Neural progenitor cell (in vitro differentiated cells): ENCODE measurements at places on chromosomes 16 and 17.

- DNase-seq, result no peak
Measured at GRCh38 chr17:59376506-59376905, 45.1 kb downstream of the YPEL2 start.

DNA sequence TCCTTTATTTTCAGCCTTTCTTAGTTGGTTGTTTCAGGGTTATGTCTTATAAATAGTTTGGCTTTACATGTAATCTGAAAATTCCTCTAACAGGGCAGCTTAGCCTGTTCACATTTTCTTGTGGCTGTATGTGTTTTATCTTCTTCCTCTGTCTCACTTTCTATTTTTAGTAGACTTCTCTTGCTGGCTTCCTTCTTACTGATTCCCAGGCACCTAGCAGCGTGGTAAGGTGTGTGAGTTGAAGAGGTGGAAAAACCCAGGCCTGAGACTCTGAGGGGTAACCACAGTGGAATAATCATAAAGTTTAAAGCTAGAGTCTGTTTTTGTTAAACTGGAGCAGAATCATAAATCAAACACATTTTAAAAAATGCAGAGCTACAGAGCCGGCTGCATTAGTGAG, 190.9 kb downstream of the LGALS9B start:
- no peak for DNase-seq

GRCh38 chr16:2385190-2385836, 43.9 kb upstream of the CCNF start:
- no peak for DNase-seq

GRCh38 chr17:75124041-75124818, 7.3 kb downstream of the NT5C start:
- DNase-seq, result no peak

- no peak for DNase-seq
Measured at GRCh38 chr16:77596261-77596660, 126.1 kb upstream of the NUDT7 start.

DNA sequence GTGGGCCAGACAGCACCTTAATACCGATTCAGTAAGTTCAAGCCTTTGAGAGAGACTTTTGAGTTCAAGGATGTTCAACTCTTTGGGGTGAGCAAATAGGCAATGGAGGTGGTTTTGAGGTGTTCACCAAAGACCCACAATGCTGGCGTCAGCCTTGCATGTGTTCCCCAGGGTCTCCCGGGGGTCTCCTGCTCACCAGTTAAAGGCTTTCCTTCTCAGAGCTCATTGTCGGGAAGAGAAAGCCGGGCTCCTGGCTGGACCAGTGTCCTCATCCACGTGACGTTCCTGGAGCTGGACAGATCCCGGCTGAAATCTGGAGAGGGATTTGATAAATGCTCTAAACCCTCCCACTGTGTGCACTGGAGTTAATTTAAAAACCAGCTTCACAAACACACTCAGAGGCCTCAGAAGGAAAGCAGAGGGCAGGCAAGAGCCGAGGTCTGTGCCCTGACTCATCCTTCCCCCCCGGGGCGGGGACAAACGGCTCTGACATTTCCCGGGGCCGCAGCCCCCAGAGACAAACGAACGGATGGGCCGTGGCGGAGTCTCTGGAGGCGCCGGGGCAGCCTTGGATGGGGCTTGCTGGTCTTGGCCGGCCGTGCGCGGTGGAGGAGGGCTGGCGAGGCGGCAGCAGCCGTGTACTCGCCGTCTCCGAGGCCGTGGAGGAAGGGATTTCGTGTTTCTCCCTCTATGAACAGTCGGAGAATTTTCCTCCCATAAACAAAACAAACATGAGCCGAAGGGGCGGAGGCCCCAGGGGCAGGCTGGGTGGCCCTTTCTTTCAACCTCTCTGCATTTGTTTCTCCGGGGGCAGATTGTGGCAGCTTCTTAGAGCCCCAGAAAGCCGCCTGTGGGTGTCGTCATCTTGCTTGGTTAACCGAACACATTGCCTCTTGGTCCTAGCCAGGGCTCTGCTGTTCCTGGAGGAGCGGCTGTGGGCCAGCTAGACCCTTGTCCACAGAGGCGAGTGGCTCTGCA, 94.2 kb downstream of the NTN1 start:
- DNase-seq, result peak; percentile 81
